ENCODE measurements at places on chromosomes 1 and 21. TPM values are rescaled to one million over a fixed set of nuclear protein-coding genes. Genes with fewer than 3 reads are reported as not detected.

Gene PWP2
- total RNA-seq = 2.4 TPM

Gene ANKRD35
- total RNA-seq = 0.21 TPM

Gene FTCD
- total RNA-seq = not detected

Gene GBP2
- 0.11 TPM for total RNA-seq

Gene RPE65
- not detected for total RNA-seq

Gene HRNR
- total RNA-seq = not detected
